RPMI7951 (cell line): ENCODE measurements at places on chromosomes 16 and 17.
A peak's percentile ranks its signal among the peaks of the same experiment; 100 is the strongest.

DNA sequence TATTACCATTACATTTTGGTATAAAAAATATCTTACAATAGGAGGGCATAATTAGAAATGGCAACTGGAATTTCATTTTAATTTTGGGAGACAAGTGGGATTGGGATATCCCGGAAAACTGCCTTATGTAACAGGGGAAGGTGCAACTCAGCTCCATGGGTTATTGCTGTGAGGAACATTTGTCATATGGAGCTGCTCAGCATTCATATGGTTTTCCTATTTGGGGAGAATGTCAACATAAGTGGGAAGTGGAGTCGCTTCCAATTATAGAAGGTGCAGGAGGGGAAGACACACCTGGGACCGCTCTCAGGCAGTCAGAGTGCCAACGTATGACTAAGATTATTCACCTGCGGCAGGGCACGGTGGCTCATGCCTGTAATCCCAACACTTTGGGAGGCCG is 10.7 kb downstream of the ODF4 start:
- DNase-seq: no peak

DNA sequence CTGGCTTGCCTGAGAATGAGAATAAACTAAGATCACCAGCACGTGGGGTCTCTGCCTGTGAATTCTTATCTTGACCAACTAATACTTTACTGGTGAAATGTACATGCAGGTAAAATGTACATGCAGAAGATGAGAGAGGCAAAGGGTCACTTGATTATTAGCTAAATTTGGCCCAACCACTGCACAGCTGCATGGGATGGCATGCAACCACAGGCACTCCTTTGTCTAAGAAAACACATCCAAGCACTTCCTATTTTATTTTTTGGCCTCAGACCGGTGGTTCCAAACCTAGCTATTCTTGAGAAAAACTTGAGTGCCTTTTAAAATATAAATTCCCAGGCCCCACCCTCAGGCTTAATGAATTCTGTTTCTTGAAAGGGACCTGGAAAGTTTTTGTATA is 77.9 kb downstream of the SYCE1L start:
- DNase-seq: no peak

DNA sequence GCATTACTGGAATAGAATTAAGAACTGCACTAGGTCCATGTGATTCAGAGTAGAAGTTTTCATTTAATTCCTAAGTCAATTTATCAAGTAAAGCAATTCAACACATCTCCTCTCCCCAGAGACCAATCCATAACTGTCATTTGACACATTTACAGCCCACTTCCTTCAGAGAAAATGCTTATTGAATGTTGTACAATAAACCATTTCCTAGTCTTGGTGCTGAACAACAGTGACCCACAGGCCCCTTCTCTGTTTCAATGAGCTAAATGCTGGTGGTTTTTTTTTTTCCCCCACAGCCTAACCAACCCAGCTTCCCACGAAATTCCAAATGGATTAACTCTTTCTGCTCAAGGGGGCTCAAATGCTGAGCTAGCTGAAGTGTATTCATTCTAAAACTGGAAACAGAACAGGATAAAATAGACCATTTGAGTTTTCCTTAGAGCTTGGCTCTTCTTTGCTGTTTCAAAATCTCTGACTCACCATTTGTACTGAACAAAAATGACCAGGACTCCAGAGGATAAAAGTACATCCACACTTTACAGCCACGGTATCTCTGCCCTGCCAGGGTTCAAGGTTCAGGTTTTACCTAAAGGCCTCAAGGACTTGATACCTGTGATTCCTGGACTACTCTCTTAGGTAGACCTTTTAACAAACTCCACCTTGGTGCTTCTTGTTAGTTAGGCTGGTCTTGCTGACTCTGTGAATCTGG is 62.3 kb downstream of the TMEM100 start:
- peak; percentile 26 for DNase-seq

GRCh38 chr16:71722801-71723536 is 1.5 kb downstream of the PHLPP2 start:
- DNase-seq: peak; percentile 84

DNA sequence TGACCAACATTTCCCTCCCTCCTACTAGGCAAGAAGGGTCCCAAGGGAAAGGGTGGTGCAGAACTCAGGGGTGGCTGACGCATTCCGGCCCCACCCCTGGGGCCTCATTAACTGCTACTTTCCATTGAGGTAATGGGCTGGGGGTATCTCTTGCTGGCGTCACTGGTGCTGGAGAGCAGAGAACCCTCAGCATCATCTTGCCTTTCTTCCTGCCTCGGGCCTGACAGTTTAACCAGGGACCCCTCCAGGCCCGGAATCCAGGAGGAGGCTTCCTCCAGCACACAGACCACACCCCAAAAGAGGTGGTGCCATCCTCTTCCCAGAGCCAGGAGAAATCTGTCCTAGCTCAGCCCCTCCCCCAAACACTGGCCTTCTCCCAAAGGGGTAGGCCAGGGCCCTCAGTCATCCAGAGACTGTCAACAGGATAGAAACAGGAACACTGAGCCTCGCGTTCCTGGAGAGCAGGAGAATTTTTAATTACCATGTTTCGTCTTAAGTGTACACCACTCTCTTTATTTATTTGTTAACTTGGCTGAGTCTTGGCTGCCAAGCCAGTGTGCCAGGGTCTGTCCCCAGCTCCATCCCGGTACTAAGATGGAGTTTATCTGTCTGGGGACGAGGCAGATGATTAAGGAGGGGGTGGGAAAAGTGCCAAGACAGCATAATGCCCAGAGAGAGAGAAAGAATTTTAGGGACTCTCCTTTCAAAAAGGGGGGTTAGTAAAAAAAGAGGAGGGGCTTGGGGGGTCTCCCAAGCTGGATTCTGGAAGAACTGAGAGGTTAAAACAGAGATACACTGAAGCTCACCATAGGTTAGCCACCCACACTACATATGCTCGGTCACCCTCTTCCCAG is 5.1 kb downstream of the ETV4 start:
- DNase-seq: no peak

GRCh38 chr16:9706217-9706836 is 475.9 kb downstream of the GRIN2A start:
- peak; percentile 74 for DNase-seq

DNA sequence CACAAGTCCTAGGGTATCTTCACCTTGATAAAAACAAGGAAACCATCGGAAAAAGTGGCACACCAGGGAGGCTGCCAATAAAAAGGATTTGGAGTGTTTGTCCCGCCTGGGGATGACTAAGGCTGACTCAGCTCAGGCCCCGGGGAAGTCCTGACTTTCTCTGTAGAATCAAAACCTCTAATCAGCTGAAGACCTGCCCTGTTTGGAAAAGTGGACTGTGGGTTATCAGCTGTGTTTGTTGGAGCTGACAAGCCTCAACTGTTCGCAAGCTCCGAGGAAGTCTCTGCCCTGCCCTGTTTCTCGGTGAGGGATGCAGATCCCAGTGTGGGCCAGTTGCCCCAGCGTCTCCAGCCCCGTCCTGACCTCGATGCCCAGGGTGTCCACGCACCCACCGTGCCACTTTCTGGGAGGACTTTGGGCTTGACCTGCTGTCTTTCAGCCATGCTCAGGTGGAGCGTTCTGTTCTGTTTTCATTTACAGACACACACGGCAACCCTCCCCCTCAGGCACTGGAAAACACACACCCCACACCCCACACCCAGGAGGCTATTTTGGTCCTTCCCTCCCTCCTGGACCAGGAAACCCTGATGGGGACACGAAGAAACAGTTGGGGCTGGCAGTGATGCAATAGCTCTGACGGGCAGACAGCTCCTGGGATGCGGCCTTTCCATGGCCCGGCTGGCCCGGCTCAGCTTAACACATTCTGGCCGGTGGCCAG is 27.6 kb upstream of the PITPNA start:
- DNase-seq: peak; percentile 92

GRCh38 chr17:62719586-62719985 is 88.5 kb downstream of the MARCHF10 start:
- DNase-seq: no peak

- no peak for DNase-seq
Observed at GRCh38 chr17:5942687-5943086, 127.5 kb upstream of the WSCD1 start.

- DNase-seq: no peak
Observed at GRCh38 chr17:17783825-17784656, 52.7 kb downstream of the SREBF1 start.

GRCh38 chr17:63086483-63087185 is 120.6 kb downstream of the TANC2 start:
- DNase-seq: peak; percentile 6

- DNase-seq: peak; percentile 87
Observed at GRCh38 chr16:19330841-19331397, 45.4 kb downstream of the CLEC19A start.

DNA sequence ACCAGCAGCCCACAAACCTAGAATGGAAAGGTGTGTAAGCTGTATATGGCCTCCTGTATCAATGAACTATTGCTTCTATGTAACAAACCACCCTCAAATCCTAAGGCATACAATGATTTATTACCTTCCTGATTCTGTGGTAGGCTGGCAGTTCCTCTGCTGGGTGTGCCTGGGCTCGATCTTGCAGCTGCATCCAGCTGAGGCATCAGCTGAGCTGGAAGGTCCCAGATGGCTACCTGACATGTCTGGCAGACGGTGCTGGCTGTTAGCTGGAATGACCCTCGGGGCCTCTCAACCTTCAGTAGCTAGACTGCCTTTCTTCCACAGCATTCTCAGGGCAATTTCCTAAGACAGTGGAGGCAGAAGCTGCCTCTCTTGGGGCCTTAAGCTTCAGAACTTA is 152.7 kb downstream of the RAB11FIP4 start:
- DNase-seq: no peak

DNA sequence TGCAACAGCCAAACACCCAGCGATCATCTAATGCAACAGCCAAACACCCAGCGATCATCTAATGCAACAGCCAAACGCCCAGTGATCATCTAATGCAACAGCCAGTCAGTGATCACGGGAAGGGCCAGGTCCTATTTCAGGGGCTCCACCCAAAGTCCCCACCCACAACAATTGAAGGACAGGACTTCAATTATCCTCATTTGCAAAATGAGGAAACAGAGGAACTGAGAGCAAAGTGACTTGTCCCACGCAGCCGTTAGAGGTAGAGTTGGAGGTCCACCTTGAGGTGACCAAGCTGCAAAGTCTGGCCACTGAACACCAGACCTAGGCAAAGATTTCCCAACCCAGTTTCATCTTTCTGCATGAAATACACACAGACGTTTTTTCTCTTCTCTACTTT is 3.7 kb downstream of the ZG16B start:
- DNase-seq: no peak

DNA sequence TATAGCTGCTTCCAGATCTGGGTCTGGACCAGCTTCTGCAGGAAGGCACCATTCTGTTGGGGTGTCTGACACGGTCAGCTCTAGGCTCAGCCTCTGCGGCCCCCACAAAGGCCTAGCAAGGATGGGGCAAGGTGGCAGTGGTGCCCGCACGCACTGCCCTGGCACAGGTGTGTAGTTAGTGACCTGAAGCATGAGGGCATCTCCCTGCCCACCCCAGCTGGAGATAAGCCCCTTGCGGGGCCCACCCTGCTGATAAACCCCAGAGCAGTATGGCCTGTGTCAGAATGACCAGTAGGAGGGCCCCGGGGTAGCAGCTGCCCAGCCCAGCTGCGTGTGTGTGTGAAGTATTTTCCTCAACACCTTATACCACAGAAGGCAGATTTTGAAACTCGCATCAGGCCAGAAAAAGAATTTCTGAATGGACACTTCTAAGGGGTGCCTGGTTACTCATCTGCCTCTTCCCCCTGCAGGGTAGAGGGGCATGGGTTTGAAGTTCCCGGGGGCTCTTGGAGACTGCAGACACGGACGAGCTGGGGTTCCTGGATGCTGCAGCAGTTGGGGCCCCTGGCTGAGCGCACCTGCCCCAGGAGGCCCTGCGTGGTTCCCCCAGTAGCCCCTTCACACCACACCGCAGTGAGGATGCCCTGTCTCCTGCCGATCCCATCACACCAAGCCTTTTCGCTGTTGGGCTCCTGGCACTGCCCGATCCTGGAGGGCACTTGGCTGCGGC is 4.5 kb downstream of the ARHGDIA start:
- no peak for DNase-seq

DNA sequence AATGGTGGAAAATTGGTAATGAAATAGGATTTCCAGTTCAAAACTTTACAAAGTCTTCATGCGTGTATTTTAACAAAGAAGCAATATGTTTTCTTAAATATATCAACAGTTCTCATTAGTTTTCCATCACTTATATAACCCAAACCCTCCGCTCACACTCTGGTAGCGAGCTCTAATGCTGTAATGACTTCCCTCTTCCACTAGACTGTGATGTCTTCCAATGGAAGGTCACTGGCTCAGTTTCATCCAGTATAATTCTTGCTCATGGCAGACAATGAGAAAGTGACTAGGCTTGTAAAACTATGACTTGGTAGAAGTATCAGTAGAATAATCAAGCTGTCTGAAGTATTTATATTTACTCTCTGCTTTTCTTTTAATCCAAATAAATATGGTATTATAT is 32.8 kb downstream of the NETO2 start:
- peak; percentile 6 for DNase-seq

- DNase-seq: no peak
Observed at GRCh38 chr17:19579867-19580565, 46.4 kb downstream of the SLC47A1 start.

GRCh38 chr17:61002316-61002736 is 324.7 kb downstream of the BCAS3 start:
- DNase-seq: peak; percentile 65

- peak; percentile 35 for DNase-seq
Observed at GRCh38 chr16:81696961-81697615, 82.0 kb upstream of the PLCG2 start.

DNA sequence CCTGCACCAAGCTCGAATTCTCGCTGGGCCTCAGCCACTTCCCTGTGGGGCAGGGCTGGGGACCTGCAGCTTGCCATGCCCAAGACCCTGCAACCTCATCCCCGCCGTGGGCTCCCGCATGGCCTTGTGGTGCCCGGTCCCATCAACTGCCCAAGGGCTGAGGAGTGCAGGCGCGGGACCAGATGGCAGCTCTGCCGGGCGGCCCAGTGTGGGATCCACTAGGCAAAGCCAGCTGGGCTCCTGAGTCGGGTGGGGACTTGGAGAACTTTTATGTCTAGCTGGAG is 408.6 kb downstream of the UTP18 start:
- DNase-seq: no peak

DNA sequence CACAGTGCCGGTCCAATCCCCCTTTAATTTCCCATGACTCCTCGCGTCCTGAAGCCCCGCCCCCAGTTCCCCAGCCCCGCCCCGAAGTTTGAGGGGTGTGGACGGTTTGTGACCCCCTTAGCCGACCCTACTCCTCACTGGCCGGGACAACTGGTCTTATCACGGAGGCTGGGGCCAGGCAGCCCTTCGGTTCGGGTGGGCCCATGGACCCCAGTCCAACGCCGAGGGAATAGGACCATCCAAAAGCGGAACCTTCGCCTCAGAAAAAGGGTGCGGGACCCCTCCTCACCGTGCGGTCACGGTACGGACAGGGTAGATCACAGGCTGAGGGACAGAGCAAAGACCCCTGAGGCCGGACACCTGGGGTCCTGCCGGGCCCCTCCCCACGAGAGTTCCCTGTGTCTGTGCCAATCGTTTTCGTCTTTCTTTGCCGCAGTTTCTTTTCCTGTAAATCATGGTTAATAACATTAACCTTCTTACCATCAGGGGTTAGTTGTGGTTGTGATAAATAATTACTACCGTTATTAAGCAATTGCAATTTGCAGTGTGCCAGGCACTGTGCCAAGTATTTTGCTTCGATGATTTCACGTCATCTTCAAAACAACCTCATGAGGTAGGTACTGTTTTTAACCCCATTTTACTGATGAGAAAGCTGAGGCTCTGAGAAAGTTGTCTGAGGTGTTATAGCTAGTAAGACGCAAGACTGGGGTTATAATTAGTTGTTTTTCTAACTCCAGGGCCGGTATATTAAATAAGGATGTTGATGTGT is 543 bp downstream of the TMUB2 start:
- DNase-seq: no peak
